Chondrocyte (in vitro differentiated cells): ENCODE measurements at places on chromosomes 16 and 17.

- H3K36me3 ChIP-seq = no peaks in the 10 kb centered on the region
- peaks cover 5% of the 10 kb centered on the region for H3K4me1 ChIP-seq
- peak; percentile 73 for DNase-seq
- H3K27me3 ChIP-seq = no peaks in the 10 kb centered on the region
Observed at GRCh38 chr17:17510456-17511292, 14.5 kb upstream of the RASD1 start.

- H3K27me3 ChIP-seq = no peaks in the 10 kb centered on the region
- H3K27ac ChIP-seq = peak overlapping the region; percentile 75
Observed at GRCh38 chr17:17724307-17725010, 43.2 kb downstream of the RAI1 start.

GRCh38 chr17:42720996-42721583, 23.8 kb downstream of the EZH1 start:
- H3K27me3 ChIP-seq = no peaks in the 10 kb centered on the region
- no peaks in the 10 kb centered on the region for H3K4me1 ChIP-seq
- H3K27ac ChIP-seq = no peak overlapping the region
- H3K4me3 ChIP-seq = no peak overlapping the region

DNA sequence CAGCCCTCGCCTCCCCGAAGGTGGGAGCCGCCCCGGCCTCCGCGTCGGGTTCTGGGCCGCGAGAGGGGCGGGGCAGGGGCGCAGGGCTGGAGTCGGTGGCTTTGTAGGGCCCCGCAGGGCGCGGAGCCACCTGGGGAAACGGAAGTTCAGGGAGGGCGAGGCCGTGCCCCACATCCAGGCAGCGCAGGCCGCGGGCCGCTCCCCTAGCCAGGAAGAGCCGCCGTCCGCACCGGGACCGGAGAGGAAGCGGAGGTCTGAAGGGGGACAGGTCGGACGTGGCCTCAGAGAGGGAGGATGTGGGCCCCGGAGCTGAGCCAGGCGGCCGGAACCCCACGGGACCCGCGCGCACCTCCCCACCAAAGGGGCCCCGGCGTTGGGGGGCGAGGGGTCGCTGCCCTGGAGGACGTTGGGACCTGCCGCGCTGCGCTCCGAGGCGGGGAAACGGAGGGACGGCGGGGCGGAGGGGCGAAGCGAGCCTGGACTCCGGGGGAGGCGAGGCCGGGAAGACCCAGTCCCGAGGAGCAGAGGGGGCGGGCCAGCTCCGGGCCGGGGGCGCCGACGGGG, 482 bp upstream of the SLC16A3 start:
- no peaks in the 10 kb centered on the region for H3K27me3 ChIP-seq
- DNase-seq = no peak
- peak overlapping the region; percentile 5 for H3K27ac ChIP-seq
- H3K4me3 ChIP-seq = peak overlapping the region; percentile 51

DNA sequence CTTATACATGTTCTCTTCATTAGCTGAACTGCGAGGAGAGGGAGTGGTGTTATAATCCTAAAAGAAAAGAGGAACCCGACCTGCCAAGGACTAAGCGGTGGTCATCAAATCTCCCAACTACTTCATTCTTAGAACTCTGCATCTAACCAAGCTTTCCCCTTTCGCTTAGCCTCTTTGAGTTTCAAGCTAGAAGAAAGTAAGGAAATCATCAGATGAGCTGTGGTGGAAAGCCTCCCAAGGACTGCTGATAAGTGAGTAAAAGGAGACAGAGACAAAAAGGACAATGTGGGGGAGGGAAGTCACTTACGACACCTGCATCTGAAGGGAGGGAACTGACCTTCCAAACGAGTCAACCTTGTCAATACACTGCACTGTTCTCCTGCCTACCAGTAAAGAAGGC, 121.3 kb downstream of the TRIM37 start:
- H3K4me3 ChIP-seq = no peak overlapping the region
- no peak for DNase-seq
- H3K4me1 ChIP-seq = no peaks in the 10 kb centered on the region
- H3K27ac ChIP-seq = no peak overlapping the region
- H3K27me3 ChIP-seq = no peaks in the 10 kb centered on the region
- H3K36me3 ChIP-seq = peaks cover 7% of the 10 kb centered on the region

- no peak for DNase-seq
- peaks cover 24% of the 10 kb centered on the region for H3K36me3 ChIP-seq
- H3K27ac ChIP-seq = no peak overlapping the region
- peaks cover 4% of the 10 kb centered on the region for H3K4me1 ChIP-seq
- H3K27me3 ChIP-seq = no peaks in the 10 kb centered on the region
- H3K4me3 ChIP-seq = no peak overlapping the region
Observed at GRCh38 chr17:19904924-19905323, 37.2 kb upstream of the ULK2 start.

DNA sequence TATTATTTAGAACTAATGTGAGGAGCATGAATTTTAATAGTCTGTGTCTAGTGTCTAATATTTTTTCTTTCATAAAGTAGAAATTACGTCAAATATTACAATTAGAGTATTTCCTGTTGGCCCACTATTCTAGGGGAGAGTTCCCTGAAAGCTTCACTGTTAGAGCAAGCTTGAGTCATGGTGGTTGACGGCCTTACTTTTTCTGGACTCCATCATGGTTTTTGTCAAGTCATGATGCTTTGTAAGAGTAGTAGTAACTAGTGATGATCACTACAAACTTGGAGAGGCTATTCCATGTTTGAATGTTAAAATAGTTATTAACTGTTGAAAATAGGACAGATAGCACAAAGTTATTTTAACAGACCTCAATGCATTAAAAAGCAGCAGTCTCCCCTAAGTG, 1.7 kb downstream of the PSMD11 start:
- peaks cover 2% of the 10 kb centered on the region for H3K27me3 ChIP-seq
- peaks cover 34% of the 10 kb centered on the region for H3K4me1 ChIP-seq
- no peak for DNase-seq
- peak overlapping the region; percentile 92 for H3K4me3 ChIP-seq
- peaks cover 17% of the 10 kb centered on the region for H3K36me3 ChIP-seq

- DNase-seq = no peak
- H3K27ac ChIP-seq = no peak overlapping the region
- peaks cover 1% of the 10 kb centered on the region for H3K36me3 ChIP-seq
- peaks cover 4% of the 10 kb centered on the region for H3K4me1 ChIP-seq
- H3K27me3 ChIP-seq = peaks cover 90% of the 10 kb centered on the region
Observed at GRCh38 chr17:48631693-48632578, 5.8 kb upstream of the HOXB9 start.

GRCh38 chr17:81171941-81172340, 5.9 kb upstream of the AATK start:
- H3K36me3 ChIP-seq = peaks cover 1% of the 10 kb centered on the region
- H3K27ac ChIP-seq = no peak overlapping the region
- H3K4me1 ChIP-seq = peaks cover 7% of the 10 kb centered on the region
- DNase-seq = no peak
- H3K4me3 ChIP-seq = no peak overlapping the region
- H3K27me3 ChIP-seq = peaks cover 3% of the 10 kb centered on the region

DNA sequence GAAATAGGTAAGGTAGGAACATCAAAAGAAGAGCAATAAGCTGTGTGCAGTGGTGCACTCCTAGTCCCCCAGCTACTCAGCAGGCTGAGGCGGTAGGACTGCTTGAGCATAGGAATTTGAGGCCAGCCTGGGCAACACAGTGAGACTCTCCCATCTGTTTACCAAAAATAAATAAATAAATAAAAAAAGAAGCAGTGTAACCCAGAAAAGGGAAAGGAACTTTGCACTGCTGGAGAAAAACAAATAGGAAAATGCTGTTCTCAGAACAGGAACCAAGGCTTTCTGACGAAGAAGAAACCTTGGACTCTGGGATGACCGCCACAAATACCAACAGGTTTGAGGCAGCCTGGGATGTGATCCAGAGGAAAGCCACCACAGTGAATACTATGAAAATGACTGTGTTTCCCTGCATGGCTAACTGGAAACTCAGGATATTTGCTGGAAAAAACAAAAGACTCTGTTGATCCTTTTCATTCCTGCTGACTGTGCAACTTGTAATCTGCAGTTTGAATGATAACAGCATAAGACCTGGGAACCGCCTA, 41.2 kb downstream of the TTC19 start:
- H3K4me1 ChIP-seq = peaks cover 10% of the 10 kb centered on the region
- no peak overlapping the region for H3K4me3 ChIP-seq
- H3K36me3 ChIP-seq = peaks cover 46% of the 10 kb centered on the region
- DNase-seq = no peak

DNA sequence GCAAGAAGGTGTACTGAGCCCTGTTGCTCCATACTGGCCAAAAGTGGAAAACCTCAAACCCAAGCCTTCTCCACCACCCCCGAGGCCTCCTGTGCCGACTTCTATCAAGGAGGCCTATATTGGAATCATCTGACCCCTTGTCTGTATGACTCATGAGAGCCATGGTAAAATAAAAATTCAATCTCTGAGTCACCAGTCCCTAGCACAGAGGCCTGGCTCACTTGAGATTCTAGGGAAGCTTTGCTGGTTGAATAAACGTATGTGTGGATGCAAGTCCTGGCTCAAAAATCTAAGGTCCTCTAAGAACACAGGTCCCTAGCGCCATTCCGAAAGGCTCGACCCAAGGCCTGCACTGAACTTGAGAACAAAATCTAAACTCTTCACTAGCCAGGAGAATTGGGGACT, 15.0 kb downstream of the NSMCE1 start:
- no peak overlapping the region for H3K4me3 ChIP-seq
- H3K27me3 ChIP-seq = no peaks in the 10 kb centered on the region
- H3K4me1 ChIP-seq = peaks cover 48% of the 10 kb centered on the region
- no peak for DNase-seq
- H3K27ac ChIP-seq = peak overlapping the region; percentile 92

DNA sequence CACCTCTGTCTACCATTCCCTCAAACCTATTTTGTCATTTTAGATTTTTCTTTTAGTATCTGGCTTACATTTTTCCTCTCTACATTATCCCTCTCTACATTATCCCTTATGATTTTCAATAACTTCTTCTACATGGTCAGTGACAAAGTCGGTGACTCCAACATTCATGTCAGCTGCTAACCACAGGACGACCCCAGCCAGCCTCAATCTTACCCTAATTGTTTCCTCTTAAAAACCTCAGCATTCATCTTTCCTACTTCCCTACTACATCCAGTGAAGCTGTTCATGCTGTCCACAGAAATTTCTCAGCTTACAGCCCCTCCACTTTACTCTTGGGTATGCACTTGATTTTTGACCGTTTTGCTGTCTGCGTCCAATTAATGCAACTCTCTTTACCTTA, 8.3 kb downstream of the MYH10 start:
- H3K27ac ChIP-seq = peak overlapping the region; percentile 67
- no peaks in the 10 kb centered on the region for H3K27me3 ChIP-seq
- peaks cover 64% of the 10 kb centered on the region for H3K4me1 ChIP-seq

GRCh38 chr17:16909472-16910246, 62.3 kb downstream of the TNFRSF13B start:
- DNase-seq = no peak
- H3K36me3 ChIP-seq = no peaks in the 10 kb centered on the region
- H3K27ac ChIP-seq = no peak overlapping the region
- H3K27me3 ChIP-seq = peaks cover 1% of the 10 kb centered on the region
- H3K4me3 ChIP-seq = no peak overlapping the region

GRCh38 chr16:56911771-56912571, 20.0 kb upstream of the HERPUD1 start:
- peaks cover 47% of the 10 kb centered on the region for H3K4me1 ChIP-seq
- DNase-seq = no peak
- H3K27me3 ChIP-seq = no peaks in the 10 kb centered on the region
- H3K4me3 ChIP-seq = no peak overlapping the region
- peaks cover 3% of the 10 kb centered on the region for H3K36me3 ChIP-seq

- no peak overlapping the region for H3K4me3 ChIP-seq
- no peak for DNase-seq
Observed at GRCh38 chr17:8709006-8709405, 35.6 kb downstream of the CCDC42 start.
